AG10803 (cell line): ENCODE measurements at places on chromosomes 6 and 20.
A peak's percentile ranks its signal among the peaks of the same experiment; 100 is the strongest.

GRCh38 chr6:33882154-33882553 is 78.4 kb upstream of the MLN start:
- no peak for DNase-seq

GRCh38 chr6:74645108-74645849 is 560.6 kb downstream of the COL12A1 start:
- no peak for DNase-seq

DNA sequence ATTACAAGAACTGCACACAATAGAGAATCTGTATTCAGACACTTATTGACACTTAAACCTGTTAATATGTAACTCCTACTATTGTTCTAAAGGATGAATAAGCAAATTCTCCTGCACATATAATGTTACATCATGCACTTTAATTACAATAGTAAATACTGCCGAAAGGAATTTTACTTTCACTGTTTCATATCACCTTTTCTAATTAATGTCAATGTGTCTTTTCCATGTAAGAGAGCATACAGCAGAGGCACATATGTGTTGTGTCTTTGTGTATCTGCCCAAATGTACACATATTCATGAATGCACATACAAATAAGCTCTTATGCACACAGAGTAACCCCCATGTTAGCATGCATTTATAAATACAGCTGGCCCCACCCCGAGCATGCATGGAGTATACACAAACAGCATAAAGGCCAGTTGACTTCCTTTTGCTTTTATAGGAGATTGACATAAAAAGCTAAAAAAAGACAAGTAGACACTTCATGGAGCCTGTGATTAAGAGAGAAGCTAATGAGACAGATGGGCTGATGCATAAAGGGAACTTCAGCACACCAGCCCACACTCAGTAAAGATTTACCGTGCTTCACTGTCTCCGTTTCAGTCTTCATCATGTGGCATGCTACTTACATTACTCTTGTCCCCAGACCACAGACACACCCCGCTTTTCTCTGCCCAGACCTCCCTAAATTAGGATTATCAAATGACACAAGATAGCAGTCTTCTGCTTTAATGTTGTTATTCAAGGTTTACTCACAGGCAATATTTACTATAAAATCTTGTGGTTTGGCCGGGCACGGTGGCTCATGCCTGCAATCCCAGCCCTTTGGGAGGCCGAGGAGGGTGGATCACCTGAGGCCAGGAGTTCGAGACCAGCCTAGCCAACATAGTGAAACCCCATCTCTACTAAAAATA is 184.6 kb downstream of the ATXN1 start:
- no peak for DNase-seq

GRCh38 chr6:170470734-170471133 is 82.4 kb downstream of the PSMB1 start:
- no peak for DNase-seq

DNA sequence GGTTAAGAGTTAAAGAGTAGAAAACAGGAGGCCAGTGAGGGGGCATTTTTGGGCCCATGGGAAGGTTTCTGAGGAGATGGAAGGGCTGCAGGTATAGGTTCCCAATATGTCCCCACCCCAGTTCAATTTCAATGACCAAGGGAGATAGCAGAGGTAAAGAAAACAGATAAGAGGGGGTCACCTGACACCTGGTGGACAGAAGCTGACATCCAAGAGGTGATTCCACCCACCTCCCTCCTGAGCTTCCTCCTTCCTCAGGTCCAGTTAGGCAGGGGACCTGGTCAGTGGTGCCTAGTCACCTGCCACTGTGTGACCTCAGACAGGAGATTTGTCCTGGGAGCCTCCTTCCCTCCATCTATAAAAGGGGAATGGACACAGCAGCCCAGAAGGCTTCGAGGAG is 29.5 kb upstream of the MAS1L start:
- no peak for DNase-seq

DNA sequence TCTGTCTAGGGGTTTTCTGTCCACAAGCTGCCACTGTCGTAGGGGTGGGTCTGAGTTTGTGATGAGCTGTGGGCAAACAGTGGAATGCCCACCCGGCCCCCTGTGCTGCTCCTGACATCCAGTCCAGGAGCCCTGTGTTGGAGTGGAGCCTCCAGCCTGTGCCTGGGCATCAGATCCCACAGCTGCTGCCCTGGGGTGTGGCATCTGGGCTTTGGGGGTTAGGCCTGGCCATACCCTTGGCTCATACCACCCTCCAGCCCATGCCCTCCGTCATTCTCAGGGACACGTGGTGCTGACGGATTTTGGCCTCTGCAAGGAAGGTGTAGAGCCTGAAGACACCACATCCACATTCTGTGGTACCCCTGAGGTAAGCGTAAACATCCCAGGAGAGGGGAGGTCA is 12.9 kb downstream of the SGK2 start:
- DNase-seq = no peak

DNA sequence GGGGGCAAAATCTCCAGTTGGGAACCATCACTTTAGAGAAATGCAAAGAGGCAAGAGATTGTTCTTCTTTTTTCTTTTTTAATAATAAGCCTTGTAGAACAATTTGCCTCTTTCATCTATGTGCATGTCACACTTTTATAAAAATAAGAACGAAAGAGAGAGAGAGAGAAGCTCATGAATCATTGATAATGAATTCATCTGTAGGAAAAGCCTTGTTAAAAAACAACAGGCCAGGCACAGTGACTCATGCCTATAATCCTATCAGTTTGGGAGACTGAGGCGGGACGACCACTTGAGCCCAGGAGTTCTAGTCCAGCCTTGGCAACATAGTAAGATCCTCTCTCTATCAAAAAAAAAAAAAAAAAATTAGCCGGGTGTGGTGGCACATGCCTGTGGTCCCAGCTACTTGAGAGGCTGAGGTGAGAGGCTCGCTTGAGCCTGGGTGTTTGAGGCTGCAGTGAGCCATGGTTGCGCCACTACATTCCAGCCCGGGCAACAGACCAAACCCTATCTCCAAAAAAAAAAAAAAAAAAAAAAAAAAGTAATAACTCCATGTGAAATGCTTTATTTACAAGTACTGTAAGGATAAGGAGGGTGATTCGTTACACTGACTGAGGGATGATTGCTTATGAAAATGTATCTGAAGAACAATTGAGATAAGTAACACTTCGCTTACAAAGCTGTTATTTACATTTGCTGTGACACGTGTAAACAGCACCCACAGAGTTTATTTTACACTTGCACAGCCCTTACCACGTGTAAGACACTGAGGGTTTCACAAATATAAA is 6.0 kb downstream of the CCN5 start:
- DNase-seq = peak; percentile 95

GRCh38 chr6:31651602-31652191 is 764 bp downstream of the BAG6 start:
- DNase-seq = peak; percentile 81

DNA sequence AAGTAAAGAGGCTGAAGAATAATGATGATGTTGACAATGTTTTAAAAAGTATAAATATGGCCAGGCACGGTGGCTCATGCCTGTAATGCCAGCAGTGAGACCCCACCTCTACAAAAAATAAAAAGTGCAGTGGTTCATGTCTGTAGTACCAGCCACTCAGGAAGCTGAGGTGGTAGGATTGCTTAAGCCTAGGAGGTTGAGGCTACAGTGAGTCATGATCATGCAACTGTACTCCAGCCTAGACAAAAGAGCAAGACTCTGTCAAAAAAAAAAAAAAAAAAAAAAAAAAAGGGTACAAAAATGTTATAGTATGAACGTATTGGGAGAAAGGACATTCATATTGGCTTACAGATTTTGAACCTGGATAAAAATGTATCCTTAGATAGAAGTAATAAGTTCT is 543.1 kb upstream of the IRAK1BP1 start:
- DNase-seq = no peak
